ENCODE measurements at places on chromosomes 2 and 18.

GRCh38 chr2:238140040-238140439 lies 1.6 kb downstream of the KLHL30 start:
- no peak for DNase-seq

DNA sequence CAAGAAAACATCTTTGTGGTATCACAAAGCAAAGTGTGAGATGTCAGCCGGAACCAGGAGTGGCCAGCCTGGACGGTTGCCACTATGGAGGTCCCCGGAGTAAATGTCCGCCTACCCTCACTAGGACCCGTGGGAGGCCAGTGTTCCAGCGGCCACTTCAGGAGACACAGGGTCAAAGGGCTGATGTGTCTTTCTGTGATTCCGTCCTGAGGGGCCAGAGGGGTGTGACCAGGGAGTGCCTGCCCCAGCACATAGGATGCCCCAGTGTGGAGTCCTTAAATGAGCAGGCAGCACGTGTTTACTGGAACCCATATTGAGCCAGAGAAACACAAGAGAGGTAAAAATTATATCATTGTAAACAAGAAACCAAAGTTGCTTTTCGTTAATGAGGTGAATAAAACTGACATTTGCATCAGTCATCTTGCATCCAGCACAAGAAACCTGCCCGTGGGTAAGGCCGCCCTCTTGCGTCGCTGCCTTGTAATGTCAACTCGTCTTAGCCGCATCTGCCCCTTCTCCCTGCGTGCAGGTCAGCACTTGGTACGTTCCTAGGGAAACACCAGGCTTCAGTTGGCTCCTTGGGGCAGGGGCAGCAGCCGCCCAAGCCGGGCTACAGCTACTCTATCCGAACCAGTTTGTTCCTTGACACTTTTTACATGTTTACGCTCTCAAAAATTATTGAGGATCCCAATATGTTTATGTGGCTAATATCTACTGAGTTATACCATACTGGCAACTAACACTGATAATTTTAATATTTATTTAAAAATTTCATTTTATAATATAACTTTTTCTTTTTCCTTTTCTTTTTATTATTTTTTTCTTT lies 46.7 kb upstream of the LAPTM4A start:
- peak; percentile 61 for DNase-seq

- DNase-seq = no peak
Measured at GRCh38 chr18:13548106-13548819, 178.1 kb downstream of the FAM210A start.

GRCh38 chr2:201275069-201275468 lies 14.7 kb downstream of the CASP8 start:
- DNase-seq = no peak

DNA sequence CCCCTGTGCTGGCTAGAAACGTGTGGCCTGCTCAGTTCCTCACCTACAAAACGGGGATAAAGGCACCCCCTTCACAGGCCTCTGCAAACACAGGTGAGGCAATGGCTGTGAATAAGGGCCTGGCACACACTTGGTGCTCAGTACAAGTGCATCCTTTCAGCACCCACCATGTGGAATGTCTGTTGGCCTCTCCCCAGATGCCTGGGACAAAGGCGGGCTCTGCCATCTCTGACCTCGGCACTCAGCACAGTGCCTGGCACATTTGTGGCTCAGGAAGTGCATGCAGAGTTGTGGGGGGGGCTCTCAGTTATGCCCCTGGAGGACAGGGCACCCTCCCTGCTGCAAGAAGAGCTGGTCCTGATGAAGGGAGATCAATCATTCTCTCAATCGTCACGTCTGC lies 224.6 kb upstream of the RAB6C start:
- no peak for DNase-seq

- DNase-seq = no peak
Measured at GRCh38 chr18:52499016-52499415, 159.0 kb downstream of the DCC start.

DNA sequence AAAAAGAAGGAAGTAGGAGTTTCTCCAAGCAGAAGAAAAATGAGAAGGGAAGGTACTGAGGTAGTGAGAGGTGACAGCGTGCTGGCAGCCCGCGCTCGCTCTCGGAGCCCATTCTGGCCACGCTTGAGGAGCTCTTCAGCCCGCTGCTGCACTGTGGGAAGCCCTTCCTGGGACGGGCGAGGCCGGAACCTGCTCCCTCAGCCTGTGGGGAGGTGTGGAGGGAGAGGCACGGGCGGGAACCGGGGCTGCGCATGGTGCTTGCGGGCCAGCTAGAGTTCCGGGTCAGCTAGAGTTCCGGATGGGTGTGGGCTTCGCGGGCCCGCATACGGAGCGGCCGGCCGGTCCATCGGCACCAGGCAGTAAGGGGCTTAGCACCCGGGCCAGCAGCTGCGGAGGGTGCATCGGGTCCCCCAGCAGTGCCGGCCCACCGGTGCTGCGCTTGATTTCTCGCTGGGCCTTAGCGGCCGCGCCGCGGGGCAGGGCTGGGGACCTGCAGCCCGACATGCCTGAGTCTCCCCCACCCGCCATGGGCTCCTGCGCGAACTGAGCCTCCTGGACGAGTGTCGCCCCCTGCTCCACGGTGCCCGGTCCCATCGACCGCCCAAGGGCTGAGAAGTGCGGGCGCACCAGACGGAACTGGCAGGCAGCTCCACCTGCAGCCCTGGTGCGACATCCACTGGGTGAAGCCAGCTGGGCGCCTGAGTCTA lies 11.1 kb upstream of the CYS1 start:
- no peak for DNase-seq

- no peak for DNase-seq
Measured at GRCh38 chr2:47751856-47752414, 31.0 kb upstream of the MSH6 start.

DNA sequence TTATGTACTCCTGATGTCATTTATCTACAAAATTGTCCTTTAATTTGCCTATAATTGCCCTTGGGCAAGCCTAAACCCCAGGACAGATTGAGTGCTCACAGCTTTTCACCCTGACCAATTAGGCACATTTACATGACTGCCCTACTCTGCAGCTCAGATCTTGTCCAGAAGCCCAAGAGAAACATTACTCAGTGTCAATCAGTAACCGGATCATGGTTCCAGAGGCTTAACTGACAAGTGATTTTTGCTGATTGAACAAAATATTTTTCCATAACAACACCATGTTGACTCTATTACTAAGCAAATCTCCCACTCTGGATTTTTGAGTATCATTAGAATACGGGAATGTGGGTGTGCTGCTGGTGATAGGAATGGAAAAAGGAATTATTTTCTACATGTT lies 465.4 kb upstream of the TNP1 start:
- DNase-seq = no peak

DNA sequence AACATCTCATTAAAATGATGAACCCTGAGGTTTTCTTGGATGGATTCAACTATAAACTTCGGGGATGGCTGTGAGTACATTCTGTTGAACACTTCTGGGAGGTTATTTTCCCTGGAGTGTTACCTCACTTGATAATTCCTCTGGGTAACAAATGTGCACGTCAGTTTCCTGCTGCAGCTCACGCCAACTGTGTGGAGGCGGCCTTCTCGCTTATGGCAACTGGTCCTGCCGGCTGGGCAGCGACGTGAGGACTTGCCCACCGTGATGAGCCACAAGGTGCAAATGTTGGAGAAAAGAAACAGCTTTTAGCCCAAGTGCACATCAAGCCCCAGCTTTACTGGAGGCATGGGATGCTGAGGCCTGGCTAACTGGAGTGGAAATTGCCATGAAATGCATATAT lies 15.9 kb downstream of the MYCN start:
- DNase-seq = no peak

DNA sequence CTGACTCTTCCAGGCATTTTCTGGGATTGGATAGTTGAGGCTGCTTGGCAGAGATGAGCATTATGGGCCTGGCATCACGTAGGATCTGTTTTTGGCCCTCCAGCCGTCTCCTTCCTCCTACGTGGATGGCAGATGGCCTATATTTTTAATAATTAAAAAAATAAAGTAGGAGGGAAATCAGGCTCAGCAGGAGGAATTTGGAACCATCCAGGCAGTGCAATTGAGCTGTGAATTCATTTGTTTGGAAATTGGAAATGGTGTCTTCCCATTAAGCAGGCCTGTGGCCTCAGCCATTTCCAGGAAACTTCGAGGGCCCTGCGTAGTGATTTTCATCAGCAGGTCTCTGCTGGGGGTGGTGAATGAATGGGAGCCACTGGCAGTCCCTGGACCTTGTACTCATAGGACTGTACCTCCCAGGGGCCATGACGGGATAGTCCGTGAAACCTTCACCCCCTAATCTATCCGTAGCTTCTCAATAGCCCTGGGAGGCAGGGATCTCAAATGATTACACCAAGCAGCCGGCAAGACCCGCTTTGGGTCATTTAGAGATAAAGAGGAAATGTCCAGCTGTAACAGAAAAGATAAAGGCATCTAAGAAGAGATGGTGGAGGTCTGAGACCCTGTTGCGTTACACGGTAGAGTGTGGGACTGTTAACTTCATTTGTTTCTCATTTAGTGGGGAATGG lies 73.1 kb upstream of the TNP1 start:
- DNase-seq = no peak

- DNase-seq = no peak
Measured at GRCh38 chr2:231378026-231378722, 17.3 kb upstream of the B3GNT7 start.

DNA sequence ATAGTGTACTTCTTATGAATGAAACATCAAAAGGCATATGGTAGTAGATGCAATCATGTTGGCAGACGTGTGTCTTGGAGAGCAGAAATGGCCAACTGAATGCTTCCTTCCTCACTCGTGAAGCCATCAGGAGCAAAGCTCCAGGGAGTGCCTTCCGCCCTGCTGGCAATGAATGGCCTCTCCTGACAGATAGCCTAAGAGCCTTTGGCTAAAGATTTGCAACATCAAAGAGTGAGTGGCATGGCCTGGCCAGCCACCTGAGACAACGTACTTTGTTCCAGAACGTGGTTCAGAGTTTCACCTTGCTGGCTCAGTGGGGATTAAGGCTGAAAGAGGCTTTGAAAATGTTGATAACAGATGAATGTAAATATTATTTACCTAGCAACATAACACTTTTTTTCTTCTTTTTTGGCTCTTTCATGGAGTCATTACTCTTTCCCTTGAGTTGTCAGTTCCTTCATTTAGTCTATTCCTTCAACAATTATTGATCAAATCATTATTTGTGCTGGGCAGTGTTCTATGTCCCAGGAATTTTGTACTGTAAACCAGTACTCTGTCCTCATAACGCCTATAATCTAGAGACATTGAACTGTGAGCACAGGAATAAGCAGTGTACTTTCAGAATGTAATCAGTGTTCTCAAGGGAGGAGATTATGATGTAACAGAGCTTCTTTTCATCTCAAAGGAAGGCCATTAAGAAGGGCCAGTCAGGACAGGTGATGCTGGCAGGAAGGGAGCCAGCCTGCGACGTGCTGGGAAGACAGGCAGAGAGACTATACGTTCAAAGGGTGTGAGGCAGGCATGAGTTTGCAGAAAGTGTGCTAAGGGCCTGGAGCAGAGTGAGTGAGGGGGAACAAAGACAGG lies 59.4 kb upstream of the SH3RF3 start:
- no peak for DNase-seq

DNA sequence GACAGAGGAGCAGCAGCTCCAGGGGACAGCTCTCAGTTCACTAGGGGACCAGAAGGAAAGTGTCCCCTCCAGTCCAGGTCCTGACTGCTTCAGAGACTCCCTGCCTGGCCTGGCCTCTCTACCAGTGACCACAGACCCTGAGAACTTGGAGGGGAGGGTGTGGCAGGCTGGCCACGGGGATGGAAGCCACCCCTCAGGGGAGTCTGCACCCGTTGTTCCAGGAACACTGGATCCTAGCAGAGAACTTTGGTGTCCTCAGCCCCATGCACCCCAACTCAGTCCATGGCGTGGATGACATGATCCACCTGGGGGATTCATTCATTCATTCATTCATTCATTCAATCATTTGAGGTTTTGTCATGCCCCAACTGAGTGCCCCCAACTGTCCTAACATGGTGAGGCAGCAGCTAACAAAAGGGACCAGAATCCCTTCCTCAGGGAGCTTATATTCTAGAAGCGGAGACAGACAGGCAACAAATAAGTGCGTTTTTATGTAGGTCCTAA lies 31.9 kb downstream of the MYO7B start:
- no peak for DNase-seq

DNA sequence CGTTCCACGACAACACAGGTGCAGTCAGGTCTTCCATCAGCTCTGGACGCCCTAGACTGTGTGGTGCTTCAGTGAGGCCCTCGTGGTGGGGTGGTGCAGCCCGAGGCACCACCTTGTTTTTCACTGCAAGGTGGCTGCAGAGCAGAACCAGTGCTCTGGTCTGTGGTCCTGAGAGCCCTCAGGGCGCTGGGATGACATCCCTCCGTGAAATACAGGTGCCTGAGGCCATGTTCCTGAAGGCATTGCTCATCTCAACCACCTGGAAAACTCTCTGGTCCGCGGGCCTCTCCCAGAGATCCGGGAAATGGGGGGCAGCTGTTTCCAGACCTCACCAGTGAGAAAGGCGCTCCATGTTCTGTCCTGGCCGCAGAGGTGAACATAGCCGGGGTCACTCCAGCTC lies 119.2 kb downstream of the ACOXL start:
- no peak for DNase-seq

DNA sequence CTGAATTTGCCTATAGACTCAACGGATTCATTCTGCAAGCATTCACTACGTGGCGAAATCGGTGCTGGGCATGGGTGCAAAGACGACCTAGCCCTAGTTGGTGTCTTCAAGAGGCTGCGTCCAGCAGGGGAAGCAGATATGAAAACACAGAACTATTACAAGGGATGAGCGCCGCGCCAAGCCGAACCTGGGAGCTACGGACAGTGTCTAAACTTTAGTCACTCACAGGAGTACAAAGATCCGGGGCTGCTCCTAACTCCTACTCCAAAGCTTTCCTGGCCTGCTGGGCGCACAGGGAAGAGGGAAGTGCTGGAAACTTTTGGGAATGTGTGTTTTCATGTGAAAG lies 732 bp upstream of the ANXA4 start:
- DNase-seq = no peak

GRCh38 chr2:232523682-232524597 lies 2.0 kb upstream of the CHRND start:
- DNase-seq = no peak

GRCh38 chr2:25030702-25031101 lies 11.2 kb upstream of the EFR3B start:
- DNase-seq = no peak

- DNase-seq = no peak
Measured at GRCh38 chr2:47558768-47559684, 156.1 kb downstream of the MSH2 start.

GRCh38 chr18:12884406-12885323 lies 628 bp upstream of the PTPN2 start:
- DNase-seq = no peak

DNA sequence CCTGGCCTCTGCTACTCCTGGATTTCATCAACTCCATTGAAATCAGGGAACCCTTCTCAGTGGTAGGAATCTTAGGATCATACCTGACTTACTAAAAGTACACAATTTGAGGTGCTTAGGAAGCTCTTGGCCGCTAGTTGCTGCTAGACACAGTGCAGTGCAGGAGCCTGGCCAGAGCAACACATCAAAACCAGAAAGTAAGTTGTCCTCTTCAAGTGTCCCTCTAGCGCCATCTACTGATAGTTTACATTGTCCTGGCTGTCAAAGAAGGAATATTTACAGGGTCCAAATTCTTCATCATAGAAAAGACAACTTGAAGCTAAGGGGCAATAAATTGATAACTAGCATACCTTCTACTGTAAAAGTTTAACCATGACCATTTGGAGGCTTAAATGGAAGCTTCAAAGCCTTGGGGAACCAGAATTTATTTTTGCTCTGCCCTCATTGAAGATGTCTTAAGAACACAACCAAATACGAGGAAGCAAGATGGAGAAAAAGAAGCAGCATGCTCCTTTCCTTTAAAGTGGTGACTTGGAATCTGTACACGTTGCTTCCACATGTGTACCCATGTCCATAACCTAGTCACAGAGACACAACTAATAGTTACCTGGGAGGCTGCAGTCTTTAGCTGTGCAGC lies 889.1 kb upstream of the GCFC2 start:
- DNase-seq = no peak
